HT1080 (cell line): ENCODE measurements at places on chromosomes 7 and 10.

DNA sequence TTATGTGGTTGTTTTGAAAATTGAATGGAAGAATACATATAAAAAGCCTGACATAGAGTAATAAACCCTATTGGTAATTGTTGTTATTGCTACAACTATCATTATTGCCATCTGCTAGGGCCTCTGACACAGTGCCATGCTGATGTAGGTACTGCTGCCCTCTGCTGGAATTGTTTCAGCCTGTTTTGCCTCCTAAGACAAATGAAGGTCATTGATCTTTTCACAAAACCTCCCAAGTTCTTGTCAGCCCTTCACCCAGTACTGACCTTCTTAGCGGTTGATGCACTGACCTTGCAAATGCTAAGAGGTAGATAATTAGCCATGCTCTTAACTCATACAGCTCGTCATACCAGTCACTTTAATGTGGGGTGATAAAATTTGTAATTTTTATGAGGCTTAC, 975.2 kb downstream of the SORCS1 start:
- DNase-seq, result peak; percentile 29

DNA sequence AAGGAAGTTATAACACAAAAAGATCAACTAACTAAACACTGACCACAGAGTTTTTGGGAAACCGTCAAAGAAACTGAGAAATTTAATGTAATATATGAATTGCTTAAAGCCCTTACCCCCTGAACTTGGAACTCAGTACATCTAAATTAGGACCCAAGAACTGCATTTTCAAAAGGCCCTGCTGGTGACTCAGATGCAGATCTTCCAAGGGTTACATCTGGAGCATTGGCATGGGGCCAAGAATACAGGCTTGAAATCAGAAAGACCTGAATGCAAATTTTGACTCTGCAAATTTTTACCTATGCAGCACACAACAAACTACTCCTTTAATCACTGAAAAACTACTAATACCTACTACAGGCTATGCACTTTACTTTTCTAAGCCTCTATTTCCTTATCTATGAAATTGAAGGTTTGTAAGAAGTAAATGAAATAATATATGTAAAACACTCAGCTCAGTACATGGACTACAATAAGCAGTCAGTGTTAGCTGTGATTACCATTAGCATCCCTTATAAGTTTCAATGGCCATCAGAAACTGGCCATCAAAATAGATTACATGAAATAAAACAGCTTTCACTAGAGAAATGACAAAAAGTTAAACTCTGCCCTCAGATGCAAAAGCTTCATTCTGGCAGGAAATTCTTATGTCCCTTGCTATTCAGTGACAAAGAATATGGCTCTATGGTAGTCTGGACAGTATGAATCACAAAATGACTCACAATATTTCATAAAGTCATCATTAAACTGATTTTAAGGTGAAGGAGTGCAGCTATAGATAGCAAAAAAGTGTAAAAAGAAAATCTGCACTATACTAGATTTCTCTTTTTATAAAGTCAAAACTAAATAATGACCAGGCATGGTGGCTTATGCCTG, 43.6 kb downstream of the NSUN6 start:
- peak; percentile 60 for DNase-seq

- no peak for DNase-seq
Measured at GRCh38 chr7:138455609-138456008, 4.5 kb upstream of the TRIM24 start.

GRCh38 chr7:4386190-4386589, 295.9 kb upstream of the FOXK1 start:
- DNase-seq, result no peak

DNA sequence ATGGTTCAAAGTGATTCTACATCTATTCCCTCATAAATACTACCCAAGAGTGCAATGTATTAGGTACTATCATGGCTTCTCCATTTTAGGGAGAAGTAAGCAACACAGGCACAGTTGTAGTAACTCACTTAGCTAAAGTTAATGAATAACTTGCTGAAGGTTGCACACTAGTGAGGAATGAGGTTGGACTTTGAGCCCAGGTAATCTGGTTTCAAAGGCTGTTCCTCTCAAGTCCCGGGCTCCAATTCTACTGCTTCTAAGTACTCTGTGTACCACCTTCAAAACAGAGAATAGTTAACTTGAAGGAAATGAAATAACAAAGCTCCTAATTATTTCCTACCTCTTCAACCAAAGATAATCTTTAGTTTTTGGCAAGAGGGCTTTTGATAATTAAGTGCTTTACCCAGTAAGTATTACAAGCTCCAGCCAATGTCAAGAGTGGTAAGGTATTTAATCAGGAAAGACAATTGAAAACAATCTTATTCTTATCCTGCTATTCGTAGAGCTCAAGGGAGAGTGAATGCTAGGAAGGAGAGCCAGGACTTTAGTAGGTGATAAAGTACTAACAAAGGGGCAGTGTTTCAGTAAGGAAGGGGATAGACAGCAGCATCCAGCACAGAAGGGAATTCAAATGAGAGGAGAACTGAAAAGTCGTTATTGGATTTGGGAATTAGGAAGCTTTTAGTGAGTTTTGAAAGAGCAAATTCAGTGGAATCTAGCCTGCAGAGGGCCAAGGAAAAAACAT, 158.2 kb upstream of the PTPRZ1 start:
- no peak for DNase-seq

DNA sequence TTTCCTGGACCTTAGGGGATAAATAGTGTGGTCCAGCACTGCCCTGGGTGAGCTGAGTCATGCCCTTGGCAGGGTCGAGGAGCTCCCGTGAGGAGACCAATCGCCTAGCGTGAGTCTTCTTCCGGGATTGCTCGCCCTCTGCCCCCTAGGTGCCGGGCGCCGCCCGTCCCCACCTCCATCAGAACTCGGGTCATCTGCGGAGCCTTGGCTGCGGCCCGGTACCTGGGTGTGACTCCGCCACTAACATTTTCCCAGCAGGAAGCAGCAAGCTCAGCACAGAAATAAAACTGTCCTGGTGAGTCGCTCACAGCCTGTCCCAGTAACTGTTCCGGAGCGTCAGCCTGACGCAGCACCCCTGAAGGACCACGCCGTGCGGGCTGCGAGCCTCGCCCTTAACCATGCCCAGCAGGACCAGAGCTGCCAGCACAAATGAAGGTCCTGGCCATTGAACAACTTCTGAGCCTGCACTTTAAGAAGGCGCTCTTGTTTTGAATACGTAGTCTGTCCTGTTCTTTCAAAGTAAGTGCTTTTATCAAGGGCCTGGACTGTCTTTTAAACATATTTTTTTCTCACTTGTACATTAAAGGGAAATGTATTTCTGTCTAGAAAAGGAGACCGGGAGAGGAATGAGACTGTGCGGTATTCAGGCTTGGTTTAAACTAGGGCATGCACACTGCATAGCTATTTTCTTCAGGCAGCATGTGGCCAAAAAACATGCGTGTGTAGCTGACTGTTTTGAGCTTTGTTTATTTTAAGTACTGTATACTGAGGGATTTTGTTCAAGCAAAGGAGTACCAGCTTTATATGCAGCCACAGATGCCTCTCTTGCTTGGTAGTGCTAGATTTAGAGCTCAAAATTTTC, 136.7 kb downstream of the HECW1 start:
- DNase-seq, result peak; percentile 78

DNA sequence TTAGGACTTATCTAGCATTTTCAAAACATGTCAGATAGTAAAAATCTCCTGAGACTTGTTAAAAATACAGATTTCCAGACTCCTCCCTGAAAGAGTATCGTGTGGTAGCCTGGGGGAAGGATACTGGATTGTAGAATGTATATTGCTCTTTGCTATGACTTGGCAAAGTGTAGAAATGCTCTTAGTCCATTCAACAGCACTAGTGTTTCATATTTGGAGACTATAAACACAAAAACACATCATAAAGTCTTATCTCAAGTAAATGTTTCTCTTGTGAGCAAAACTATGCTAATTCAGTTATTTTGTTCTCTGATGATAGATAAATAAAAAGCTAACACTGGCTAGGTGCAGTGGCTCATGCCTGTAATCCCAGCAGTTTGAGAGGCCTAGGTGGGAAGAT, 137.5 kb upstream of the PRPS1L1 start:
- no peak for DNase-seq

GRCh38 chr10:58054881-58055280, 212.8 kb downstream of the IPMK start:
- no peak for DNase-seq

GRCh38 chr10:124450012-124450782, at the start of gene NKX1-2:
NKX1-2 (minus strand) TSS chr10:124450035; CDS start chr10:124449943, 92 bp downstream.
- no peak for DNase-seq

- peak; percentile 66 for DNase-seq
Measured at GRCh38 chr7:112669306-112669705, 120.9 kb downstream of the TMEM168 start.

DNA sequence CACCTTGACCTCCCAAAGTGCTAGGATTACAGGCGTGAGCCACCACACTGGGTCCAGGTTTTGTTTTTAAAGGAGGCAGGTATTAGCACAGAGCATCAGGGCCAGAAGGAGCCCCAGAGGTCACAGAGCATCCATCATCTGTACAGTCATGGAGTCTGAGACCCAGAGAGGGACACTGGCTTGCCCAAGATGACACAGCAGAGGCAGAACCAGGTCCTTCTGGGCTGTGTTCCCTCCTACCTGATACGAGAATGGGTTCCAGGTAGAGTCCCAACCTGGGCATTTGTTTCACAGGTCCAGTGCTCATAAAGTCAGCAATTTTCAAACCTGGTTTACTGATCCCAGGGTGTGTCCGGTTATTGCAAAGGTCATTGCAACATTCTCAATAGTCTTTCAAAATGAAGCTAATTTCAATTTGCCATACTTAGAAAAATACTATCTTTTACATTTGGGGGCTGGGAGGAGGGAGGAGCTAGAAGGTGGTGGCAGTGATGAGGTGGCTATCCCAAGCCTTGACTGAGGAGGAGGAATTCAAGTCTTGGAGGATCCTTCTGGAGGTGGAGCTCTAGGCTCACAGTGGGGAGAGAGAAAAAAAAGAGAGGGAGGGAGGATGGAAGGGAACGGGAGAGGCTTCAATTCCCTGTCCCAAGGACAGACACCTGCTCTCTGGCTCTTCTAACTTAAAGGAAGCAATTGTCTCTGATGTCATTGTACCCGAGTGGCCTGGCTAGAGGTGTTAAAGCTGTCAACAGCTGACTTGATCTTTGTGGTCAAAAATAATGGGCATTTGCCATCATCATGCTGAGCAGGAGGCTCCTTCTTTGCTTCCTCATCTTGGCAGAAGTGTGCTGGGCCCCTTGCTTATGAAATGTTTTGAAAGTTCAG, 8.1 kb downstream of the MXI1 start:
- no peak for DNase-seq

DNA sequence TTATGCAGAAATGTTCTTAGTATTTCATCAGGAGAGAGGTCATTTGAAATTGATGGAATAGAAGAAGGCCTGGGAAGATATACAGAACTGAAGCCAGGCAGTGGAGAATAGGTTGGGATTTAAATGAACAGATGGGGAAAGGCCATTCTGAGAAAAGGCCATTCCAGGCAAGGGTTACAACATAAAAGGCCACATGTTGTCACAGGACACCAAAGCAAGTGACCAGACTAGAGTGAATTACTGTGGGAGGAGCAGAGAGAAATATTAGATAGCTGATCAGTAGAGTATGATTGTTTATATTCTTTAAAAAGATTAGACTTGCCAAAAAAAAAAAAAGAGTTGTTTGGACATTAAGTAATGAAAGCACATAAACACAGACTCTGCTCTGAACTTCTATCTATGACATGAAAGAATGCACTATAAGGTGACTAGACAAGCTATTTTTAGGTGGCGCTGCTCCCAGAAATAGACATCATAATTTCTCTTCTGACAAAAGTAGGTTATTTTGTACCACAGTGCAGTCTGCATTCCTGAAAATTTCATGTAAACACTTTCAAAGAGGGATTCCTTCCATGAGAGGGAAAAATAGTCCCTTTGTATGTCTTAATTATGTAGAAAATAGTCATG, 55.2 kb upstream of the DKK1 start:
- no peak for DNase-seq

DNA sequence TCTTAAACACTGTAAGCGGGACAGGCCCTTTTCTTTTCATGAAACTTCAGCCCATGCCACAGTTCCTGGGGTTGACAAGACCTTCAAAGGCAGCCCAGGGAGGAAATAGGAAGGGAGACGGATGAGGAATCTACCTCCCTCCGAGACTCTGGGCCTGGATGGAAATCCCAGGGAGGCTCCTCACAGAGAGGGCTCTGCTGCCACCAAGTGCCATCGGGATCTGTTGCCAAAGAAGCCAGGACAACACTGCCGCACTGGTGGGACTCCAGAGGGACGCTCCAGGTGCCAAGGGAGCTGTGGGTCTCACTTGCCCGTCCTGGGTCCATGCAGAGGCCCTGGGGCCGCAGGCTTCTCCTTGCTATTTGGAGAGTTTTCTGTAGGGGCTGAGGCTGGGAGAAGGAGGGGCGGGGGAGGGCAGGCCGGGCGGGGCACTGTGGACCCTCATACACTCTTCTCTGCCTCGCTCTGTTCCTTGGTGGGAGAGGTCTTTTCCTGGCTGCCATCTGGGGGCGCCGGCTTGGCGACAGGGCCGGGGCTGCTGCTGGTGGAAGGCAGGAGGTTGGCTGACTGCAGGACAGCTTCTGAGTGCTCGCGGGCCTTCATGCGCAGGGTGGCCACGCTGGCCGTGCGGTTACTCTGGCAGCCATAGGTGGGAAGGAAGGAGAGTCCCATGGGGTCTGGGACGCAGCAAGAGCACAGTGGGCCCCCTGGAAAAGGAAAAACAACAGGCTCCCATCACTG, 30.0 kb downstream of the DRGX start:
- no peak for DNase-seq

GRCh38 chr7:92447345-92448204, at the start of gene GATAD1:
GATAD1 (plus strand) TSS chr7:92447482; CDS start chr7:92447730, 248 bp downstream.
- peak; percentile 92 for DNase-seq

GRCh38 chr10:85597006-85597405, 769.6 kb downstream of the GRID1 start:
- no peak for DNase-seq

DNA sequence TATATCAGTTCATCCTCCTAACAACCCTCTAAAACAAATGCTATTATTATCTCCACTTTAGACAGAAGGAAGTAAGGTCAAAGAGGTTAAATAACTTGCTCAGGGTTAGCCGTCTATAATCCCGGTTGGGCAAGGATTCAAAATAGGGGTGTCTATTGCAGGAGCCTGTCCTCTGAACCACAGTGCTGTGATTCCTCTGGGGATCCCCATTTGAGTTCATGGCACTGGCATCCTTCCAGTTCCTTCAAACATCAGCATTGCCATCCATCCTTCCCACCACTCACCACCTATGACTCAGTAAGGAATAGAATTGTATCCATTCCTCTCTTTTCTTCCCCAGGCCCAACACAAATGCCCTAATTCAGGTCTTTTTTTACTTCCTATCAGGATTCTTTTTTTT, 25.6 kb downstream of the HPS6 start:
- DNase-seq, result peak; percentile 48

- peak; percentile 41 for DNase-seq
Measured at GRCh38 chr10:95906677-95907455, 909 bp upstream of the CC2D2B start.

GRCh38 chr10:96255549-96256333, 15.6 kb downstream of the BLNK start:
- no peak for DNase-seq
